ENCODE measurements at places on chromosomes 13 and 19. TPM values are rescaled to one million over a fixed set of nuclear protein-coding genes. Genes with fewer than 3 reads are reported as not detected.

The IRGC gene
- total RNA-seq, result not detected

The ZNF8 gene
- total RNA-seq, result 5.6 TPM

The WASF3 gene
- total RNA-seq, result 18.8 TPM

The CGB2 gene
- not detected for total RNA-seq

The ANKLE1 gene
- total RNA-seq, result not detected

- ATAC-seq, result peak; percentile 62
Observed at GRCh38 chr13:40445557-40445990, 220.9 kb downstream of the FOXO1 start.

DNA sequence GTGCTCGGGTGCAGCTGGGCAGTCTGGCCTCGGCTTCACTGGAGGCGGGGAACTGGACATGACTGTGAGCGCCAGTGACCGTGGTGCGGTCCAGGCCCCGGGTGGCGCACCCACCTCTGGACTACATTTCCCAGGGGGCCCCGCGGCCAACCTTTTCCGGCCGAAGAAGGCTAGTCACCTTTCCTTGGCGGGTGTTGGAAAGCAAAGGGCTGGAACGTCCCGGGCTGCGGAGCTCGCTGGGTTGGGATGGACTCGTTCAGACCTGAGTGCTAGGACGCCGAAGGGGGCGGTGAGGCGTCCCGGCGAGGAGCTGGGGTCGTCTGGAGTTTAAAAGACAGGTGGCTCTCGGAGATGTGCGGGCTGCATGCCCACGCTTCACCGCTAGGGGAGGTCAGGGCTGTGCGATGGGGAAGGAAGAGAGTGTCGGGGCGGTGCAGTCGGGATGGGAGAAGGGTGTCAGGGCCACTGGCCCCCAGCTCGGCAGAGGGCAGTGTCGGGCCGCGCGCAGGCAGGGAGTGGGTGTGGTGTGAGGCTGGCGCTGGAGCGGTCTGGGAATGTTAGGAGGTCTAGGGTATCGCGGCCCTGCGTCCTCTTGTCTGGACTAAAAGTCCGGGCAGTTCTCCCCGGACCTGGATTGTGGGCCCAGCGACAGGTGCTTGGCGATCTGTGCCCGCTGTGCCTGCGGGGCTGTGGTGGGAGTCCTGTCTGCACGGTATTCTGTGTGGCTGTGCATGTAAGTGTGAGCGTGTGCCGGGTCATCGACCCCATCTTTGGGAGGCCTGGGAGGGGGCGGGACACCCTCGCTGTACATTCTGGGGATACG is 57.1 kb downstream of the ZNF568 start:
- peak; percentile 99 for ATAC-seq

DNA sequence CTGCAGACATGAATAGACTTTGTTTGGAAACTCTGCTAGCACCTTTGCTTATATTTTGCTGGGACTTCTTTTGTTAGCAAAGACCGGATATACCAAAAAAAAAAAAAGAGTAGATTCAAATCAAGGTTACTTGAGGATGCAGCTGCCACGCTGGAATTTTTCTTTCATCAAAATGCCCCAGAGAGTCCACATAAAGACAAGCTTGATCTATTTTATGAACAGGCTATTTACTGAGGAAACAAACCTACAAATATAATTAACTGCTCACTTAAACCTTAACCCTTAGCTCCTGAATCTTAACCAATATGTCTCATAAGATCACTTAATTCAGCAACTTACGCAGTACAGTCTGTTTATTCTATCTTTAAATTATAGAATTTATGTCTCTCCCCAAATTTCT is 27.1 kb upstream of the DOCK9 start:
- ATAC-seq, result no peak

DNA sequence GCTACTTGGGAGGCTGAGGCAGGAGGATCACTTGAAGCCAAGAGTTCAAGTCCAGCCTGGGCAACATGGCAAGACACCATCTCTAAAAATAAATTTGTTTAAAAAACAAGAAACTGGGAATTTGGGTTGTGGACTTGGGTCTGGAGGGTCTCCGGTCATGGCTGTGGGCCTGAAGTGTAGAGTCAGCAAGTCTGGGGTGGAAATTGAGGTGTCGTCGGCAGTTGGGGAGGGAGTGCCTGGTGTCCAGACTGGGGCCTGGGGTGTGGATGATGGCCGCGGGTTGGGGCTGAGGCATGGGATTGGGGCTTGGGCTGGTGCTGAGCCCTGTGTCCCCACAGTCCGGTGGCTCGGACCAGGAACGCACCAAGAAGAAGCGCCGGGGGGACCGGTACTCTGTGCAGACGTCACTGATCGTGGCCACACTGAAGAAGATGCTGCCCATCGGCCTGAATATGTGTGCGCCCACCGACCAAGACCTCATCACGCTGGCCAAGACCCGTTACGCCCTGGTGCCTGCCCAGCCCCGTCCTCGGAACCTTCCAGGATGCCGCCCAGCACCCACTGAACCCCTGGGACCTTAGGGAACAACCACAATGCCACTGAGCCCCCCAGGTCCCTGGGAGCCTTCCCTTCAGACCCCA is 91.6 kb downstream of the RYR1 start:
- no peak for ATAC-seq

DNA sequence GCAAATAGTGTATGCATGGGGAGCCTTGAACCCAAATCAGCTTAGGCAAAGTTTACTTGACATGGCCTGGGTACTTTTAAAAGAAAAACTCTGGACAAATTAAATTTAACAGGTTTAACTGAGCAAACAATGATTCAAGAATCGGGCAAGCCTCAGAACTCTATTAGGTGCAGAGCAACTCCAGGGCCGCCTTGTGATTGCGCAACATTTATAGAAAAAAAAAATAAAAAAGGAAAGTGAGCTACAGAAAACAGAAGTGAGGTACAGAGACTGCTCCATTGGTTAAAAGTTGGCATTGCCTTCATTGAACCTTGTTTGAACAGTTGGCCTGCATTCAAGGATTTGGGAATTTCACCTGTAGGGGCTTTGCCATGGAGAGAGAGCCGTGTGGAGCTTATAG is 421.0 kb upstream of the TSHZ3 start:
- no peak for ATAC-seq

DNA sequence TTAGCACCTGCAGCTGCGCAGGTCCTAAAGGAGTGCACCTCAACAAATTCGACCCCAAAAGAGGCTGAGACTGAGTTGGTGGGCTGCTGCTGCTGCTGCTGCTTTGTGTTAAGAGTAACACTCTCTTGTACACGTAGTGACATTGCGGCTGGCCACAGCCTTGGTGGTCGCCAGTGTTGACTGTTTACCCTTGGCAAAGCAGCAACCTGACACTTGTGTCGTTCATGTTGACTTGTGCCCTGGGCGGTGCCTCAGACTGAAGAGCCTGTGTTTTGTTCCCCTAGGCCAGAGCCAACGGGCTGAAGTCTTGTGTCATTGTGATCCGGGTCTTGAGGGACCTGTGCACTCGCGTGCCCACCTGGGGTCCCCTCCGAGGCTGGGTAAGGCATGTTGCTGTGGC is 22.4 kb upstream of the QTRT1 start:
- no peak for ATAC-seq

DNA sequence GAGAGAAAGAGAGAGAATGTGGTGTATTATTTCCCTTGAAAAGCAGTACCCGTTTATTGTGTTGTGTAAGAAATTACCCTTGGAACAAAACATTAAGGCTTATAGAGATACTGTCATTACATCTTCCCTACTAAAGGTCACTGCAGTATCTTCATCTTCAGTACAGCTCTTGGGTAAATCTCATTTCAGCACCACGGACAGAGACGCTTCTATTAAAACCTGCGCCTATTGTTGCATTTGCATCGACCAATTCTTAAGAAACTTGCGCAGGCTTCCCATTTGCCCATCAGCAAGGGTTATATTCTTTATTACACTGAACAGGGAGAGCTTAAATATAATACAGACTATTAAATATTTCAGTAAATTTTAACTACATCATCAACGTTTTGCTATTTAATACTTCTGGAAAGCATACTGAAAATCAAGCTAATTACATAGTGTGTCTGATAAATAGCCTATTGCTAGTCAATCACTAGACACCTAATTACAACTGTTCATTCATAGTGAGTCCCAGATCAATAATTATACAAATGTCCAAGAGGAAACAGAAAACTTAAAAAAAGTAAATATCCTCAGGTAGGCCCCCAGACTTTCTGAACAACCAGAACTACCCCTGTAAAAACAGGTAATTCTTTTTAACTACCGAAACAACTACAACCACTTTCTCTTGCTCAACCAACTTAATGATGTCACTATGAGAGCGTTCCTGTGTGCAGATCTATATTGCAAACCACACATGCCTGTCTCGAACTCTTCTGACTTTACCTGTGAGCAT is 350.6 kb downstream of the LIG4 start:
- no peak for ATAC-seq

DNA sequence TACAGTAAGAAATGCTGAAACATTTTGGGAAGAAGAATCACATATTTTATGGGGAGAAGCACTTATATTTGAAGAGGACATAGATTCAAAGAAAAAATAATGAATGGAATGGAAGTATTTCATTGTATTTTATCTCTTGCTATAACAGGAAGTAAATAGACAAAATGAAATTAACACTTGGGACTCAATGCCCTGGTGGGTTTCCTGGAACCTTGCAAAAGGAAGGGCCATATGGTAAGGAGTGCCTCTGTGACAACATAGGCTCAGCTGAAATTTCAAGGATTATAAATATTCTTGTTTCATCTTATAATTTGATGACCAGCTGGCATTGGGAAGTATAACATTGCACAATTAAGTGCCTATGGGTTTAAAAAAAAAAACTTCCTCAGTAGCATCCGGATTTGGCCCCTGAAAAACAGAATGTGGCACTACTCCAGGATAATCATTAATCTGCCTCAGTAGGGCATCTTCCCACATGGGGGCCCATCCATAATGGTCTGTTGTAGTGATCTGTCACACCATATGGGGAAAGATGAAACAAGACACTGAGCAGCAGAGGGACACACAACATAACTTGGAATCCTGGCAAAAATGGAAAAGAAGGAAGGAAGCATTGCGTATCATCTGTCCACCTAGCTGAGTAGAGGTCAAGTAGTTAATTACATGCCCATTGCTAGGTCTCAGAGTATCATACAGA is 321.6 kb downstream of the NDFIP2 start:
- no peak for ATAC-seq

GRCh38 chr19:40739030-40739839 is 11.0 kb downstream of the ACTMAP start:
- no peak for ATAC-seq

DNA sequence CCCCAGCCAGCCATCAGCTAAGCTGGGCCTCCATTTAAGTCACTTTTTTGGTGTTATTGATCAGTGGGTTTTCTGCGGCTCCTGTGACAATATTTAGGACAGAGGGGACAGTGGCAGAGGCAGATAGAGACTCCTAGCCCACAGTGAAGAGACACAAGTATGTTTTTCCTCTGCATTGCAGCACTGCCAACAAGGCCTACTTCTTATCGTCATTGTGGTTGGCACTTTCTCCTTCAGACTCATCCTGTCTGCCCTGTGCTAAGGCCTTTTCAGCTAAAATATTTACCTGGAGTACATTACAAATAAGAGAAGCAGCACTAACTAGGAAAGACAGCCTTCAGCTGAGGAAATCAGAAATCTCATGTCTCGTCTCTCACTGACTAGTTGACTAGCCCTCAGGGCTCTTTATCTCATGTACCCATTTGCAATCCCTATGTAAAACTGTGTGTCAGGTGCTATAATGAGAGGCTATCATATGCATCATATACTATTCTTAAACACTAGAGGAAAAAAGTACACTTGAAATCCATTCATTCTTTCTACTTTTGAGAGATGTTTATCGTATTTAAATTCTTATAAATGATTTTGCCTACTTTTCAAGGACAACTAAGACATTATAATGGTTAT is 62.2 kb downstream of the ZAR1L start:
- ATAC-seq, result no peak

DNA sequence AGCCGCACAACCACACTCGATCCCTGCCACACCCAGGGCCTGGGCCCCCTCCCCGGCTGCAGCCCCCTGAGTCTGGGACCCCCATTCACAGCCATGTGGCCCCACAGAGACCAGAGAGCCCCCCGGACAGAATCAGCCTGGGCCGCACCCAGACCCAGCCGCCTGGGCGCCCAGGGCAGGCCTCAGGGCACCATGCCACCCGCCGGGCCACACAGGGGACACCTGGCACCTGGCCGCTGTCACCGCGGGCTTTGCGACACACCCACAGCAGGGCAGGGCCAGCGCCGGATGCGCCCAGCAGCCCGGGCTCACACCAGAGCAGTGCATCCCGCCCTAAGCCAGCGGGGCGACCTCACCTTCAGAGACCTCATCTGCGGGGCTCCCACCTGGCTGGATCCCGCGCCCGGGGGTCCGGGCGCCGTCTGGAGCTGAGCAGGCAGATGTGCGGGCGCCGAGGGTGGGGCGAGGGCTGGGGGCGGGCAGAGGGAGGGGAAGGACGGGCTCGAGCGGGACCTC is 443 bp downstream of the TBXA2R start:
- ATAC-seq, result peak; percentile 30

DNA sequence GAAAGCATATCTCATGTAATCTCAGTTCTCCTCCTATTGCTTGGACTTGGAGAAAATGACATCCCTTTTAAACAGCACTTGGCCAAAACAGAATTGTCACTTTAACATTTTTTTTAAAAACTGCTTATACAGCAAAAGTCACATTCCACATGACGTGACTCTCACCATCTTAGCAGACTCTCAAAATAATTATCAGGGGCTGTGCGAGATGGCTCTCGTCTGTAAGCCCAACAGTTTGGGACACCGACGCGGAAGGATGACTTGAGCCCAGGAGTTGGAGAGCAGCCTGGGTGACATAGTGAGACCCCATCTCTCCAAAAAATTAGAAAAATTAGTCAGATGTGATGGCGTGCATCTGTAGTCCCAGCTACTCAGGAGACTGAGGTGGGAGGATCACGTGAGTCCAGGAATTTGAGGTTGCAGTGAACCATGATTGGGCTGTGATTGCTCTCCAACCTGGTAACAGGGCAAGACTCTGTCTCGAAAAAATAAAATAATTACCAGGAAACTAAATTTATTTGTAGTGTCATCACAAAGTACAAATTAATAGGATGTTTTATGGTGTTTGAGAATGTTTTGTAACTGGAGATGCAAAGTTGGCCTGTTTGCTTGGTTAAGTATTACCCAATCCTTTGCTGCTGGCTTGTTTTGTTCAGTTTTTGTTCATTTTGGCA is 8.8 kb downstream of the SAFB start:
- peak; percentile 63 for ATAC-seq

DNA sequence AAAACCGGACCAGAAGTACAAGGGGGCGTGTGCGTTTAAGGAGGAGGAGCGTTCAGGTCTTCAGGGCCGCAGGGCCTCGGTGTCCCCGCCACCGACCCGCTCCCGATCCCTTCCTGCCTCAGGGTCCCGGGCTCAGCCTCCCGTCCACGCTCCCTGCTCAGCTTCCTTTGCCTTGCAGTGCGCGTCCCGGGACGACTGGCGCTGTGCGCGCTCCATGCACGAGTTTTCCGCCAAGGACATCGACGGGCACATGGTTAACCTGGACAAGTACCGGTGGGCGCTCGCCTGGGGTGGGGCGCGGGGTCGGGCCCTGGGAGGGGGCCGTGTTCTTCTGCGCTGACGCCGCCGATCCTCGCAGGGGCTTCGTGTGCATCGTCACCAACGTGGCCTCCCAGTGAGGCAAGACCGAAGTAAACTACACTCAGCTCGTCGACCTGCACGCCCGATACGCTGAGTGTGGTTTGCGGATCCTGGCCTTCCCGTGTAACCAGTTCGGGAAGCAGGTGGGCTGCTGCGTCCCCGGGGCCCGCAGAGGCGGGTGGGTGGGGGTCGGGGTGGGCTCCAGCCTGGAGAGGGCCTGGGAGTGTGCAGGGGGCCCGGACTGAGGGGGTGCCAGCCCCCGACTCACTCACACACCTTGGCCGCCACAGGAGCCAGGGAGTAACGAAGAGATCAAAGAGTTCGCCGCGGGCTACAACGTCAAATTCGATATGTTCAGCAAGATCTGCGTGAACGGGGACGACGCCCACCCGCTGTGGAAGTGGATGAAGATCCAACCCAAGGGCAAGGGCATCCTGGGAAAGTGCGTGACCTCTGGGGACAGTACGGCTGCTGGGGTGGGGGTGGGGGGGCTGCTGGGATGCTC is 1.4 kb downstream of the GPX4 start:
- ATAC-seq, result no peak
